ENCODE measurements at places on chromosomes 16 and 17. TPM values are rescaled to one million over a fixed set of nuclear protein-coding genes. Genes with fewer than 3 reads are reported as not detected.

DNA sequence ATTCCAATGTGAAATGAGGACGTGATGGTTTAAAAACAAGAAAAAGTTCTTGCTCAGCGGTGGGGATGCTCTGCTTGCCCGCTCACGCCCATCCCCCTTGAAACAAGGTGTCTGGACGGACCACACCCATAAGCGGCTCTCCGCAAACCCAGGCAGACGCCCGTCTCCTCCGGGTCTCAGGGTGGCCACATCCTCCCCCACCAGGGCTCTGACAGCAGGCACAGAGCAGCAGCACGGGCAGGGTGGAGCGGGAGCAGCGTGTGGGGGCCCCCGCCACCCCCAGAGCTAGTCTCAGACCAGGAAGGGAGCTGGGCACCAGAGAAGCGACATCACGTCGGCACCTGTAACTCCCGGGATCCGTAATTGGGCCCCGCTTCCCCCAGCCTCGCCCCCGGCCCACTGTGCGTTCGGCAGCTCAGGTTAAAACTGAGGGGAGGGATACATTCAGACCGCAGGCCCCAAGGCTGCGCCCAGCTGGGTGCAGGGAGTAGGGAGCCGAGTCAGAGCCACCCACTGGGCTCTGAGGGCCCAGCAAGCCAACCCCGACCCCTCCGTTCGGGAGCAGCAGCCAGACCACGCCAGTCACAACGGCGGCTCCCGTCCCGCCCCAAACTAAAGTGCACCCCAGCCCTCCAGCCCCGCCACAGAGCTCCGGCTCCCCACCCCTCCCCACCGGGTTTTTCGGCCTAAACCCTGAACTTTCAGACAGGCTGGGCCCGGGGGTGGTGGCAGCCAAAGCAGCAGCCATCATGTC, 22.0 kb downstream of the CLUH start:
- no peaks in the 10 kb centered on the region for H3K36me3 ChIP-seq
- DNase-seq: no peak
- peak overlapping the region; percentile 51 for H3K4me3 ChIP-seq
- peaks cover 9% of the 10 kb centered on the region for H3K4me1 ChIP-seq
- peaks cover 9% of the 10 kb centered on the region for H3K27me3 ChIP-seq
- H3K27ac ChIP-seq: peak overlapping the region; percentile 67

The DNAI2 gene
- not detected for total RNA-seq

The PABPN1L gene
- not detected for total RNA-seq

GRCh38 chr17:82492643-82493225, 26.8 kb upstream of the FOXK2 start:
- DNase-seq: no peak
- peaks cover 12% of the 10 kb centered on the region for H3K27me3 ChIP-seq
- H3K36me3 ChIP-seq: peaks cover 4% of the 10 kb centered on the region
- no peak overlapping the region for H3K4me3 ChIP-seq
- peaks cover 16% of the 10 kb centered on the region for H3K4me1 ChIP-seq

The CPNE7 gene
- total RNA-seq: 2.7 TPM
